ENCODE measurements at places on chromosomes 7 and 10. TPM values are rescaled to one million over a fixed set of nuclear protein-coding genes. Genes with fewer than 3 reads are reported as not detected.

Gene KNDC1
- total RNA-seq: 3.3 TPM

Gene CYP3A4
- total RNA-seq: not detected

Gene RPEL1
- under 0.01 TPM for total RNA-seq

Gene TRIM73
- 0.94 TPM for total RNA-seq

Gene HOXA3
- 1.3 TPM for total RNA-seq

All from bronchial smooth muscle cell (primary cell).